ENCODE measurements at places on chromosomes 7 and 10.

DNA sequence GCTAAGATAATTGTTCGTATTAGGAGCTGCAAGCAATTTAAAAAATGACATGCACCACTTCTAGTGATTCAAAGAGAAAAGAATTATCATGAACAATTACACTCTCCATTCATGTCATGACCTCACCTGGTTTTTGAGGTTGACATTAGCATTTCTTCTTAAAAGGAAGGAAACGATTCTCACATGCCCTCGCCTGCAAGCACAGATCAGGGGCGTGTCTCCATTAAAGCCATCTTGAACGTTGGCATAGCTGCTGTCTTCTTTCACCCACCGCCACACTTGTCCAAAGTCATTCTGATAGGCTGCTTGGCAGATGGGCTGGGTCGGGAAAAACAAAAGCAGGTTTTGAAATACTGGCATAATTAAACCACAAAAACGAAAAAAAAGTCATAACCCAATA lies 19.9 kb downstream of the ANKRD22 start:
- no peak for DNase-seq

GRCh38 chr7:9557853-9558252 lies 1124.4 kb downstream of the NXPH1 start:
- DNase-seq = no peak

- no peak for DNase-seq
These were observed 5.7 kb downstream of the CLEC5A start for GRCh38 chr7:141941075-141941474.

- no peak for DNase-seq
These were observed 138.7 kb downstream of the NRP1 start for GRCh38 chr10:33195608-33196376.

GRCh38 chr10:116694243-116694926 lies 48.0 kb downstream of the HSPA12A start:
- no peak for DNase-seq

DNA sequence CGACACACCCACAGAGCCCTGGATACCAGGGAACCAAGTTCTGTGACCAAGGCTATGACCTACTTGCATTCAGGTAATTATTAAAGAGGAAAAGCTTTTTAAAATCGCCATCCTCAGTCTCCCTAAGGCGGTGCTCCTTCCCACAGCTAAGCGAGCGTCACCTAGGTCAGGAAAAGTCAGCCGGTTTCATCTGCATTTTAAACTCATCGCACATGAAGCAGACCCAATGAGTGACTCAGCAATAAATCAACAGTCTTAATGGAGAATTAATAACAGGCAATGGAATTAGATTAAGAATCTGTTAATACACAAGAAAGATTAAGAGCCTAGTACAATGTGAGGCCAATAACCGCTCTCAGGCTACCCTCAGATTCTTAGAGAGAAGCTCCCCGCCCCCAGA lies 59.2 kb downstream of the HSPA12A start:
- no peak for DNase-seq

GRCh38 chr10:102645388-102645740 lies 1.1 kb downstream of the TRIM8 start:
- DNase-seq = no peak
